ENCODE measurements at places on chromosomes 3 and 15. TPM values are rescaled to one million over a fixed set of nuclear protein-coding genes. Genes with fewer than 3 reads are reported as not detected.

DNA sequence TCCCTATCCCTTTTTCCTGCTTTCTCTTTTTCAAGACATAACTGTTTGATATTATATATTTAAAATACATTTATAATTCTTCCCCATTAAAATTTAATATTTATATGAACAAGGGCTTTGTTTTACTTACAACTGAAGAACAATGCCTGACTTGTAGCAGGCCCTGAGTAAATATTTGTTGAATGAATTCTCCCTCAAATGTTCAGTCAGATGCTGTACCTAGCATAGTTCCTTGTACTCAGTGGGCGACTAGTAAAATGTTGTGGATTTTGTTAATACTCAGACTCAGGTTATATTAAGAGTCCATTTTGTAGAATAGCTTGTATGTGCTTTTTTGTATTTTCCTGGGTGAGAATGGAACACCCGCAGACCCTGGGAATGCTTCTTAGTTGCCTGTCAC lies 69.1 kb downstream of the SEC22A start:
- no peak for DNase-seq

Gene TMEM212
- total RNA-seq, result not detected

DNA sequence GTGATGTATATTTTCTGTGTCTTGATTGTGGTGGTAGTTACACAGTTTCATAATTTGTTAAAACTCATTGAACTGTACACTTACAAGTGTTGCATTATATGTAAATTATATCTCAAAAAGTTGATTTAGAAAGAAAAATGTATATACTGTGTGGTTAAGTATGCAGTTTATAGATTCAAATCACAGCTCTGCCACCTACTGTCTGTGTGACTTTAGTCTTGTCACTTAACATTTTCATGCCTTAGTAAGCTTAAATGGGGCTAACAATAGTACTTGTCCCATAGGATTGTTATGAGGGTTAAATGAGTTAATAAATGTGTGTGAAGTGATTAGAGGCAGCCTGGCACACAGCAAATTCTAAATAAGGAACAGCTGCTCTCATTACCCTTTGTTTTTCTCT lies 120.9 kb upstream of the P2RY1 start:
- no peak for DNase-seq

Gene CHL1
- total RNA-seq, result 47.6 TPM
